GM12864 (cell line): ENCODE measurements at places on chromosomes 16 and 17.

GRCh38 chr17:8681170-8681949, 50.8 kb upstream of the MYH10 start:
- DNase-seq = no peak

DNA sequence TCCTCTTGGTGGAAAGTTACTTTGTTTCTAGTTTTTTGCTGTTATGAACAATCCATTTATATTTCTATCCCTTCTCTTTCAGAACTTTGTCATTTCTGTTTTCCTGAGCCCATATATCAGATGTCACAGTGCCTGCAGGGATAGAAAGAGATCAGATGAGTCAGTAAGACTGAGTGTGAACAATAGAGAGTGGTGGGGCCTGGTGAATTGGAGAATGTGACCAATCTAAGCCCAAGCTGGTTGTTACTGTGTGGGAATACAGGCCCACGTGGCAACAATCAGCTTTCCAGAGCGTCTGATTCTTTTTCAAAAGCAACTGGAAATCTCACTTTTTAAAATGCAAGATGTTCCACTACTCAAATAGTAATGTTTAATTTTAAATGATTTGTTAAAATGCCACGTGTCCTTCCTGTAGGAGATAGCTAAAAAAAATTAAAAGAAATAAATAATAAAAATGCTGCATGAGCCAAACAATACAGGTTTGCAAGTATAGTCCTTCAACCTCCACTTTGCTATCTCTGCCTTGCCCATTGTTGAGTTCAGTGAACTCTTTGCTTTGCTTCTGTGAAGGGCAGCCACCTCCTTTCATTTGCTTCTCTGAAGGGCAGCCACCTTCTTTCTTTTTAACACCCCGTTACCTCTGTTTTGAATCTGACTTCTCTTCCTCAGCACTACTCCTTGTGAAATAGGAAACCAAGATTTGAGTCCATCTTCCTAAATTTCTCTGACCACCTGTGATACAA, 9.6 kb downstream of the DCTN5 start:
- no peak for DNase-seq

DNA sequence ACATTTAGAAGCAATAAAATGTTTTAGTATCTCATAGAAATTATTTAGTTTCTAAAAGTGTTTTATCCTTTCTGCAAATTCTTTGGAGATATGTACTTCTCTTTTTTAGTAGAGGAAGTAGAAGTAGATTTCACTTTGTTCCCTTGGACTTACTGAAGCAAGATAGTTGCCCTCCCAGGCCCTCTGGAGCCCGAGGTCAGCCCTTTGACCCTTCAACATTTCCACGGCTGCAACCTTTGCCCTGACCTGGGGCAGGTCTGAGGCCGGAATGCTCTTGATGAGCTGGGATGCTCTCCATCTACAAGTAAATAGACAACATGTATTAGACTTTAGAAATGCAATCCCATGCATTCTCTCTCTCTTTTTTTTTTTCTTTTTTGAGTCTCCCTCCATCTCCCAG, 167.5 kb downstream of the CDK5R1 start:
- no peak for DNase-seq

GRCh38 chr17:6047966-6048365, 22.2 kb upstream of the WSCD1 start:
- no peak for DNase-seq

DNA sequence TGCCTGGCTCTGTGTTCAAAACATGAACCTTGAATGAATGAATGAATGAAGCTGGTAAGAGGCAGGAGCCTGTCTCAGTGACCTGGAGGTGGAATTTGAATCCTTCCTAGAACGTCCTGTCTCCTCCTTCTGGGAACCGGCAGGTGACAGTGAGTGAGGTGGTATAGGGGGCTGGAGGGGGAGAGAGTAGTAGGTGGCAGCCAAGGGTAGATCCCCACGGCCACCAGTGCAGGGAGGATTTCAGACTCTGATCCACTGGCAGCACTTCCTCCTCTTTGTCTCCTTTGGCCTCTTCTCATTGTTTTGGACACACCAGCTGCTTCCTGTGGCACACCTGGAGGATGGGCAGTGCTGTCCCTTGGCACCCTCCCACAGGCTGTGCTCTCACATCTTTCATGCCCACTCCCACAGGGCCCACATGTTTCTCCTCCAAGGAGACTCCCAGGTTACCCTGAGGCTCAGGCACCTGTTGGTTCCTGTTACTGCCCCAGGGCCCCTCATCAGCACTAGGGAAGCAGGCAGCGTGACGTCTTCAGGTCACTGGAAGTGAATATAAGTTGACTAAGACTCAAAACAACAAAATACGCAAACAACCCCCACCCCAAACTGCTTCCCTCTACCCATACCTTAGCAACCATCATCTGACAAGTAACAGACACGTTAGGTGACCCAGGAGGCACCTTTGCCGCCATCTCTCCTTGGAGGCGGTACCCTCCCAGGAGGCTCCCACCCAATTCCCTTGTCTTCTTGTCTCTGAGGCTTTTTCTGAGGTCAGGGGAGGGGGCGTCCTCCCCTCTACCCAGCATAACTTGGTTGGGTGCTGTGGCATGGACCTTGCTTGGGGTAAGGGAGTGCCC, 84.6 kb downstream of the N4BP1 start:
- DNase-seq = no peak

- no peak for DNase-seq
Observed at GRCh38 chr16:5634666-5635180, 537.1 kb upstream of the EEF2KMT start.

DNA sequence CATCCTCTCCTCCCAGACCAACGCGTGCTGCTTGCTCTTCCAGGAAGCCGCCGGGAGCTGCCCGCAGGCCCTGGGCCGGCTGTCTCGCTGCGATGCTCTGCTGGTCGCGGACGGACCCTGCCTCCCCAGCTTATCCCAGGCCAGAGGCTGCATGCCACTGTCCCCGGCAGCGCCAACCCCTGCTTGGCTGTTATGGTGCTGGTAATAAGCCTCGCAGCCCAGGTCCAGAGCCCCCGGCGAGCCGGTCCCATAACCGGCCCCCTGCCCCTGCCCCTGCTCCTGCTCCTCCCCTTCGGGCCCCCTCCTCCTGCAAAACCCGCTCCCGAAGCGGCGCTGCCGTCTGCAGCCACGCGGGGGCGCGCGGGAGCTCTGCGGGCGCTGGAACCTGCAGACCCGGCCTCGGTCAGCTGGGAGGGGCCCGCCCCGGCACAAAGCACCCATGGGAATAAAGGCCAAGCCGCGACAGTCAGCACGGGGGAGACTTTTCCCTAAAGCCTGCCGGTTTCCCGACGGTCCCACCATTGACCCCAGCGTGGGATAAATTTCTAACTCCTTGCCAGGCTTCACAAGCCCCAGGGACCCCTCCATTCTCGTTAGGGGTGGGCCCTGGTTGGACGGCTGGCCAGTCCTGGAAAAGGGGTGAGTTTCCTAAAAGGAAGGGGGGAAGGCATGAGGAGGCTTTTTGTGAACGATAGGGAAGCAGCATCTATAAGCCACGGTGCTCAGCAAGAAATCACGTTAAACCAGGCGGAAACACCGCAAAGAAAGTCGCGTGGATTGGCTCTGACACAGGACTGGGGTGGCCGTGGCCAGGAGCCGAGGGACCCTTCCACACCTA, 11.2 kb downstream of the ENPP7 start:
- no peak for DNase-seq

- no peak for DNase-seq
Observed at GRCh38 chr16:65279576-65279975, 157.7 kb upstream of the CDH11 start.

DNA sequence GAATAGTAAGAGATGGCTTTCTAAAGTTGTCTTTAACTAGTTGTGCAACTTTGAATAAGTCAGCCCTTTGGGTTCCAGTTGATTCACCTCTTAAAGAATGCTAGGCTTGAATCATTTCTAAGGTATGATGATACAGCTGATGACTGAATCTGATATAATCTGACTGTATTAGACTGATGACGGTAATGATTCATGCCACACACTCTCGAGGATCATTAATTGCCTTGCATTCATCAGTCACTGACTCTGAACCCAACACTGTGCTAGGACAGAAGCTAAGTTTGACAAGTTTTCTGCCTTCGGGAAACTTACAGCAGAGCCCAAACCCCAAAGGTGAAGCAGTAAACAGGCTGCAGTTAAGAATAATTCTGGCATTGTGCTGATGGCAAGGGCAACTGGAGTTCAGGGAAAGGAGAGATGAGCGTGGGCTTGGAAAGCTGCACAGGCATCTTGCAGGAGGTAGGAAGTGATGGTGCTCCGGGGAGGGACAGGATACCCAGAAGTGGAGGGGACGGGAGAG, 25.8 kb downstream of the ASIC2 start:
- DNase-seq = no peak

DNA sequence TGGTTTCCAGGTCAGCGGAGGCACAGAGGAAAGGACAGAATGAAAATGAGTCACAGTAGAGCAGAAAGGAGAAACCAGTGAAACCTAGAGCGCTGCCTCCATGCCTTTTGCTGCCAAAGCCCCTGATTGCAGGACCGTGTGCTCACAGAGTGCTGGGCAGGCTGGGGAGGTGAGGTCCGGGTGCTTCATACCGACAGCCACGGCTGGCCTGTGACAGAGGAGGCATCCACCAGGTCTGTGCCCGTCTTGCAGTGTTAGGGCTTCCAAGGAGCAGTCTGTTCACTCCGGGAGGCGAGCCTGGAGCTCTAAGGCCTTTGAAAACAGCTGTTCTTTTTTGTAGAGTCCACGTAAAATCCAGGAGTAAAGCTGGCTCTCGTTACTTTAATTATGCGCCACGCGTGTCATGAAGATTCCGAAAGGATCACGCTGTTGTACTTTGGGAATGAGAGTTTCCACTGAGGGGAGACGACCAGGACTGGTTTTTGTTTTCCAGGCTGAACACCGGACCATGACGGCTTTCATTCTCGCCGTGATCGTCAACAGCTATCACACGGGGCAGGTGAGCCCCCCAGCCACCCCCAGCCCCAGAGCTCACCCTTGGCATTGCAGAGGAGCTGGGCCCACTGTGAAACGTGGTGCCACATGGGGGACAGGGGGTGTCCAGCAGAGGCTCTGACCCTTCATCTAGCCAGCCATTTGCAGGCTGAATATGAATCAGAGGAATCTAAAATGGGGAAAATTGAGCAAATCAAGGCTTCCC, 108.5 kb upstream of the CHMP6 start:
- no peak for DNase-seq

- no peak for DNase-seq
Observed at GRCh38 chr16:8627456-8627855, 6.0 kb downstream of the METTL22 start.

DNA sequence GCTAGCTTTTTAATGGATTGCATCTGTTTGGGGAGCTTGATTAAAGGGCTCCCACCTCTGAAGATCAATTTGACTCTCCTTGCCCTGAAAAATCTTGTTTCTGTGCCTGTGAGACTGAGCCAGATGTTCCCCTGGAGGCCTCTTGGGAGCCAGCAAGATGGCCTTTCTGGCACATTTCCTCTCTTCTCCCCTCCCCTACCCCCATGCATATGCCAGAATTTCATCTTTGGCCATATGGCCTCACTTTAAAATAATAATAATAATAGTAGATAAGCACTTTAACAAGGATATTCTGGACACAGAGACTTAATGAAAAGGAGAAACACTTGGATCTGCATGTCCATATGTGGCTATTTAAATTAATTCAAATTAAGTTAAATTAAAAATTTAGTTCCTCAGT, 144.1 kb upstream of the CES5A start:
- DNase-seq = no peak

DNA sequence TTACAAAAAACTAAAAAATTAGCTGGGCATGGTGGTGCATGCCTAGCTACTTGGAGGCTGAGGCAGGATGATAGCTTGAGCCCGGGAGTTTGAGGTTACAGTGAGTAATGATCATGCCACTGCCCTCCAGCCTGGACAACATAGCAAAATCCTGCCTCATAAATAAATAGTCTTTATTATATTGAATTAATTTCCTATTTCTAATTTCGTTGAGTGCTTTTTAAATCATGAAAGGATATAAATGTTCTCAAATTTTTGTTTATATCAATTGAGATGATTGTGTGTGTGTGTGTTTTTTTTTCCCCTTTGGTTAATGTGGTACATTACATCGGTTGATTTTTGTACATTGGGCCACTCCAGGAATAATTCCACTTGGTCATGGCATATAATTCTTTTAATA, 32.0 kb upstream of the AQP8 start:
- DNase-seq = no peak

DNA sequence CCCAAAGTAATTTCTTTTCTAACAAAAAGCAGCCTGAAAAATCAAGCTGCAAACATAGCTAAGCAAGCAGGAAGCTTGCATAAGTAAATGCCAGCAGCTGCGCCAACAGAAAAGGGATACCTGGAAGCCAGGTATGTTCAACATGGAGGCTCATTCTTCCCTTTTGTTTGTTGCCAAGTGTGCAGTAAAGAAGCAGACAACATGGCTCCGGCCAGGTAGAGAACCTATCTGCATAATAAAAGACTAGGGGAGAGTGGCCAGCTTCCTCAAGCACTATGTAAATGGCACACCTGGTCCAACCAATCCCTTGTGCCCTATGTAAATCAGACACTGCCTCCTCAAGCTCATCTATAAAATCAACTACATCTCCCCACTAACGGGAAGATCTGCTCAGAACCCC, 1407.0 kb downstream of the CDH11 start:
- DNase-seq = no peak

- no peak for DNase-seq
Observed at GRCh38 chr16:5056352-5056751, 9.4 kb downstream of the C16orf89 start.

DNA sequence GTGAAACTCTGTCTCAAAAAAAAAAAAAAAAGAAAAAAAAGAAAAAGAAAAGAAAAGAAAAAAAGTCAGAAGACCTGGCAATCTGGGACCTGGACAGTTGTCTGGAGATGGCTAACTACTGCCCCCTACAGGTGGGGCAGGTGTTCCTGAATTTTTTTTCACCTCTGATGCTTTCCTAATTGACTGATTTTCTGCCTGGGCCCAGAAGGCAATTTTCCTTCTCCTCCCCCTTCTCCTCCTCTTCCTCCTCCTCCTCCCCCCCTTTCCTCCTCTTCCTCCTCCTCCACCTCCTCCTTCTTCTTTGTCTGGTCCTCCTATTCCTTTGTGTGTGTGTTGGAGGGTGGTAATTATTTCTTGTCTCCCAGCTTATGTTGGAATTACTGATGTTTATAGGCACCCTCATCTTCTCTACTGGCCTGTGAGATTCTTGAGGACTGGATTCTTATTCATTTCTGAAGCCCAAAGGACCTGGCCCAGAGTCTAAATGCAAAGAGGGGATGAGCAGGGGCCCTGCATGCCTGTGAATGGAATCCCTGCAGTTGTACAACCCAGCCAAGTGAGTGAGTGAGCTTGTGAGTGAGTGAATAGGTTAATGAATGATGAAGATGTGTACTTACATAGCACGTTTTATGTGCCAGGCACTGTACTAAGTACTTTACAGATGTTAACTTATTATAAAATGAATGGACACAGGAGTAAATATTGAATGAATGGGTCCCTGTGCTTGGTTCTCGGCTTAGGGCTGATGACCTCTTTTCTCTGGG, 26.9 kb downstream of the IRX5 start:
- DNase-seq = no peak

- DNase-seq = no peak
Observed at GRCh38 chr17:59842901-59843652, 49.7 kb downstream of the TUBD1 start.

GRCh38 chr16:15513156-15513555, 78.8 kb downstream of the BMERB1 start:
- no peak for DNase-seq
